ENCODE measurements at places on chromosomes 6 and 20.
A peak's percentile ranks its signal among the peaks of the same experiment; 100 is the strongest.

GRCh38 chr6:162099685-162100084, 627.9 kb downstream of the PRKN start:
- DNase-seq, result peak; percentile 25

- no peak for DNase-seq
Measured at GRCh38 chr6:22366214-22366613, 69.4 kb upstream of the PRL start.

- no peak for DNase-seq
Measured at GRCh38 chr6:32843331-32843978, 392 bp downstream of the PSMB8 start.

- no peak for DNase-seq
Measured at GRCh38 chr6:33654831-33655554, 33.9 kb downstream of the ITPR3 start.

GRCh38 chr6:111823831-111824607, 49.2 kb downstream of the FYN start:
- no peak for DNase-seq

- DNase-seq, result no peak
Measured at GRCh38 chr6:63640062-63640461, 4.5 kb downstream of the PHF3 start.

DNA sequence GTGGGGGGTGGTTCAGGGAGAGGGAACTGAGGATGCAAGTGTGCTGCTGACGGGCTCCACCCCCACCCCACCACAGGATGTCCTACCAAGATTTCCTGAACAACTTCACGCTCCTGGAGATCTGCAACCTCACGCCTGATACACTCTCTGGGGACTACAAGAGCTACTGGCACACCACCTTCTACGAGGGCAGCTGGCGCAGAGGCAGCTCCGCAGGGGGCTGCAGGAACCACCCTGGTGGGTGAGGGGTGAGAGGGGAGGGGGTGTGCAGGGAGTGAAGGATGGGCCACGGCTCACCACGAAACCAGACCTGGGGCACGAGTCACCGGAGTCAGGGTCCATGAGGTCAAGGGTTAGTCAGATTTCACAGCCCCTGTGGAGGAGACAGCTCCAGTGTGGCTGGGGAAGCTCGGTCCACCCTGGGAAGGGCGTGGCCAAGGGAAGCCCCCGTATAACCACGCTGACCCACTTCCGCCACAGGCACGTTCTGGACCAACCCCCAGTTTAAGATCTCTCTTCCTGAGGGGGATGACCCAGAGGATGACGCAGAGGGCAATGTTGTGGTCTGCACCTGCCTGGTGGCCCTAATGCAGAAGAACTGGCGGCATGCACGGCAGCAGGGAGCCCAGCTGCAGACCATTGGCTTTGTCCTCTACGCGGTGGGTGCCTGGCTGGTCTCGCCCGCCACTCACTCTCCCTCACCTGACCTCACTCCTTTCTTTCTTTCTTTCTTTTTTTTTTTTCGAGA, 18.3 kb downstream of the CAPN11 start:
- DNase-seq, result no peak

- no peak for DNase-seq
Measured at GRCh38 chr6:43968110-43968965, 158.9 kb downstream of the MRPL14 start.

- DNase-seq, result no peak
Measured at GRCh38 chr6:85394853-85395538, 54.9 kb upstream of the NT5E start.

DNA sequence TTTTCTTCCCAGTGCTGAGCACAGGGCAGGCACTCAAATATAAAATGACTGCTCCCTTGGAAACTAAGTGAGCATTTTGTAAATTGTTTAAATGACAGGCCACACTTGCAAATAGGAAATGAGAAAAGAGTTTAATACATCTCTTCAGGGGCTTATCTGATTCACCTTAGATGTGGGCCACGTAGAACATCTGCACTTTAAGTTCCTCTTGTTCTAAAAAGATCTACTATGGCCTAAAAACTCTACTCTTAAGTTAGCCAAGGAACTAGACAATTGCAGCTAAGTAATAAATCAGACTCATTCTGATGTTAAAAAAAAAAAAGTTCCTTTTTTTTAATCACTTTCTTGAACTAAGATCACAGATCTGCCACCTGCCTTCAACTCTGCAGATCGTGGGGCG, 126.3 kb downstream of the KIF16B start:
- no peak for DNase-seq

- no peak for DNase-seq
Measured at GRCh38 chr6:37640786-37641395, 56.8 kb downstream of the MDGA1 start.

- DNase-seq, result no peak
Measured at GRCh38 chr6:136210398-136211165, 39.5 kb downstream of the MTFR2 start.

DNA sequence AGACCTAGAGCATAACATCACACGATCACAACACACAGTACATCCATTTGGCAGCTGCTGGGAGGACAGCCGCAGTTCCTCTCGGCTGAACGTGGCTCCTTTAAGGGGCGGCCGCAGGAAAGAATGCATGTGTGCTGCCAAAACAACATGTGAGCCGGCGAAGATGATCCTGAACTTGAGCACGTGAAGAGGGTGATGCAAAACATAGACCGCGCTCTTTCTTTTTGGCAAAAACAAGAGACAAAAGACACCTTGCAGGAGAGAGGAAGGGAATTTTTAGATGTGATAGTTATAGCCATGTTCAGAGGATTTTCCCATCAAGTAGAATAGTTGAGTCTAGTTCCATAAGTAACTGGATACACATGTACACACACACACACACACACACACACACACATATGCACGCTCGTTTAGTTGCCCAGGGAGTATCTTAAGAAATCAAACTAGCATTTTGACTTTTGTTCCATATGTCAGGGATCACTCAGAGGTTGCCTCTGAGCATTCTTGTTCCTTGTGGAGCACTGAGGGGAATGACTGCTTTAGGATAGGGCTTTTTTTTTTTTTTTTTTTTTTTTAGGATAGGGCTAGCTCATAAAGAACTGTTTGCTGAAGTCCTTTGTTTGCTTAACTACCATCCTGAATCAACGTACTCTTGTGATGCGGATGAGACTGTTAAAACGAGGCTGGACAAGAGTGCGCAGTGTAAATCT, 21.7 kb upstream of the RANBP9 start:
- no peak for DNase-seq

DNA sequence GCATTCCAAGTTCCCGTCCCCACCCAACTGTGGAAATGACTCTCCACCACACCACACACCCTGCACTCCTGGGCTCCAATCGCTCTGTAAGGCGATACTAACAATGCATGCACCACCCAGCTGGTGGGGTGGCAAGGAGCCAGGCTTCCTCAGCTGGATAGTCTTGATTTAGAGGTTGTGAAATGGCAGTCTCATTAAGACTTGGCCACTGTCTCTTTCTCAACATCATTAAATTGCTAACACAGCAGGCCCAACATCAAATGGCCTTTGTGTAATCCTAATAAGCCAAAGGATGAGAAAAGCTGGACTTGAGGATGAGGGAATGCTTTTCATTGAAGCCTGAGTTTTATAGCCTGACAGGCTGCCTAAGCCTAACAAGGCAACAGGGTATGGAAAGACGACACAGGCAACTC, 223.7 kb downstream of the GMDS start:
- DNase-seq, result no peak

DNA sequence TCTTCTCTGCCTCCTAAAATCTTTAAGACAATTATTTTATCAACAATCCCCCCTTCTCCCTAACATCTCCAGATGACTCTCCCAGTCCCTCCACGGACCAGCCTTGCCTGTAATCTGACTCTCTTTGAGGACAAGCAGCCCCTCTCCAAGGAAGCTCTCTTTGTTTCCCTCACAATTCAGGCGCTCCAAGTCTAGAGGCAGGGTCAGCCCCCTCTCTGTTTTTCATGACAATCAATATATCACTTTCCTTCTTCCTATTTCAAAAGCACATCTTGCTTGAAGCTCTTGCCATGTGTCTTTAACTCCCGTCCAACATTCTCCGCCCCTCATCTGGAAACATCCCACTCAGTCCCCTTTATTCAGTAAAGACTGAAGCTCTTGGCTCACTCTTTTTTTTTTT, 393.4 kb upstream of the SULF2 start:
- no peak for DNase-seq

DNA sequence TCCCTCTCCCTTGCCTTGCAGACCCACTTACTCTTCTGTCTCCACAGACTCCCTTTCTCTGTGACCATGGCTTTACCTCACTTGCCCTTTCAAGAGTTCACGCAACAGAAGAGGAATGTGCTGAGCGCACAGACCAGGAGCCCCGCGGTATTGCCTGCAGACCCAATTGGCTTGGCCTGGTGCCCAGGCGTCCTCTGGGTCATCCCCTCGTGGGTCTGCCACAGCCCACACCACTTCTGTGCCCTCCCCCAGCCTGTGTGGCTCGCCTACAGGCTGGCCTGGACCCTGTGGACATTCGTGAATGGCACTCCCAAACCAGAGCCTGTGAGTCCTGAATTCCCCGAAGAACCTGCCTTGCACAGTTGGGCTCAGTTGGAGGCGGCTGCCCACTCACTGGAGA, 15.3 kb upstream of the NINL start:
- DNase-seq, result no peak

GRCh38 chr20:51100617-51101016, 77.7 kb upstream of the KCNG1 start:
- no peak for DNase-seq

GRCh38 chr6:151784441-151785214, 22.9 kb upstream of the ESR1 start:
- no peak for DNase-seq

GRCh38 chr6:37580176-37580955, 80.7 kb upstream of the CCDC167 start:
- DNase-seq, result no peak

DNA sequence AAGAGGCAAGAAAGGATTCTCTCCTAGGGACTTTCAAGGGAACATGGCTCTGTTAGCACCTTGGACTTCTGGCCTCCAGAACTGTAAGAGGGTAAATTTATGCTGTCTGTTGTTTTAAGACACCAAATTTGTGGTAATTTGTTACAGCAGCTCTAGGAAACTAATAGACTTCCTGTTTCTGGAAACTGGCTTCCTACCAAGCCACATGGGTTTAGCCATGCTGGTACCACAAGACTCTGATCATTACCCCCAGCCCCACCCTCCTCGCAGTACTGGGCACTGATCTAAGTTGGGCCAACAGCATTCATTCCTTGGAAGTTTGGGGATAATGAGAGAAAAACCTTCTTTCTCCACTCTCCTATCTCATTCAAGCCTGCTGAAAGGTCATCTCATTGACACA, 109.5 kb upstream of the SMLR1 start:
- no peak for DNase-seq

DNA sequence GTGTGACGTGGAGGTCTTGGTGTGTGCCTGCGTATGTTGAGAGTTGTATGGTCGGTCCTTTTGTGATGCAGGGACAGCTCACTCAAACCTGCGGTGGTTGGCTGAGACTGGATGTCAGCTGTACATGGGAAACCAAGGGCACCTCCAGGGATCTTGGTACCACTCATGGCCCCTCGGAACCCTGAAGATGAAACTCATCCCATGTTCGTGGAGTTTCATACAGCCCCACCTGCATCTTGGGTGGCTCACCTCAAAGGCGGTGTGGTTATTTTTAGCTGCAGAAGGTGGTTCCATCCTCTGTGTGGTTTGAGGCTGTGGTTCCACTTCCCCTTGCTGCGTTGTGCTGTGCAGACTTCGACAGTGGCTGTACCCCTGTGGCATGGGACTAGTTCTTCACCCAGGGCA, 52.6 kb upstream of the SLC22A1 start:
- peak; percentile 8 for DNase-seq

DNA sequence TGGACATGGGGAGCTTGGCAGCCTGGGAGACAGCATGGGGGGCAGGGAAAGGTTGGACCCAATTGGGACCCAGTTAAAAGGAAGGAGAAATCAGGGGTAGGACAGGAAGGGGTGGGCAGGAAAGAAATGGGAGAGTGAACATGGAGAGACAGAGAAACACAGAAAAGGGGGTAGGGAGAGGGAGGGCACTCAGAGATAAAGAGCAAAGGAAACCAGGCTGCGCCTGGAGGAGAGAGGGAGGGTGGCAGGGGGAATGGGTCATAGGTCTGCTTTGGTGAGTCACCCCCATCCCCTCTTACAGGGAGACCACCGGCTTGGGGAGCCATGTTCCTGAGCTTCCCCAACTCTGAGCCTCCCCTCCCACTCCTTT, 46.7 kb downstream of the RAB44 start:
- DNase-seq, result no peak

- DNase-seq, result no peak
Measured at GRCh38 chr6:36227379-36228228, 31.1 kb downstream of the BRPF3 start.

DNA sequence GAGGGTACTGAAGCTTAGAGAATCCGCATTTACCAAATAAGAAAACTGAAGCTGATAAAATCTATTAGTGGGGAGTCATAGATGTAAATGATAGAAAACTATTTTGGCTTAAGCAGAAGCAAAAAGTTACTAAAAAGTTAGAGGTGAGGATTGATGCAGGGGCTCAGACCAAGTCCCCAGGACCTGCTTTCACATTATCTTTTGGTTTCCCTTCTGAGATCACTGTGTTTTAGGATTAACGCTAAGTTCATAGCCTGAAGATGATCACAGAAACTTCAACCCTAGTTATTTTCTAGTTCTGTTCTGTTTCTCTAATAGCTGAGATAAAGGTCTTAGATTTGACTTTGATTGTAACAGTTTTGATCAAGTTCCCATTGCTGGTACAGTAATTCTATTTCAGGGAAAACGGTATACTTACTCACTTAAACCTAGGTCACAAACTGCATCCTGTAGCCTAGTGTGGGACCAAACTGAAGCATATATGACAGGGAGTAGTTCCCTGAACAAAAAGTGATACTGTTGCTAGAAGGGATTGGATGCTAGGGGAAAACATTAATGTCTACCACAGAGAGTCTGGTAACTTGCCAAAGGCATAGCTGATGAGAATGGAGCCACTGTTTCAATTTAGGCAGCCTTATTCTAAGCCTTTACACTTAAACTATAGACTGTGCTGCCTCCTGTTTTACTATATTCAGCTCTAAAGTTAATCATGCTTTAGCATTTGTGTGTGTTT, 13.1 kb downstream of the CYB5R4 start:
- DNase-seq, result no peak

- DNase-seq, result no peak
Measured at GRCh38 chr6:142592876-142593275, 291.1 kb downstream of the ADGRG6 start.

GRCh38 chr20:49276961-49277785, 684 bp downstream of the ZNFX1 start:
- DNase-seq, result peak; percentile 78

- DNase-seq, result no peak
Measured at GRCh38 chr6:85321906-85322305, 128.0 kb upstream of the NT5E start.

DNA sequence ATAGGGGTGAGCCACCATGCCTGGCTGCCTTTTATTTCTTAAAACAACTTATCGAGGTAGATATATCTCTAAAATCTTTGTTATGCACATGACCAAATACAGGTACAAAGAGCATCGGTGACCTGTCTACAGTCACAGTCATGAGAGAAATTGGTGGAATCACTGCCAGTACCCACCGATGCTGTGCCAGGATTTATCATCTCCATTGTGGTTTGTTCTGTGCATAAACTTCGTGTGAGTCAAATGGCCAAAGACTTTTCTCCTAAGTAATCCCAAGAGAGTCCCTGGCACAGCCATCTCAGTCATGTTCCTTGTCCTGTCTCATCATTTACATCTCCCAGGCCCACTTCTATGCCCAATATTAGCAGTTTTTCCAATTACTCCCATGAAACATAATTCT, 9.0 kb downstream of the GSTA3 start:
- no peak for DNase-seq

Data from stimulated activated CD4-positive, alpha-beta T cell treated with anti-CD3 and anti-CD28 coated beads, Interleukin-4, amount 100 ng/mL, for 24 hours (primary cell).